ENCODE measurements at places on chromosomes 4 and X.

- DNase-seq = no peak
Measured at GRCh38 chr4:162497564-162498167, 333.9 kb upstream of the FSTL5 start.

DNA sequence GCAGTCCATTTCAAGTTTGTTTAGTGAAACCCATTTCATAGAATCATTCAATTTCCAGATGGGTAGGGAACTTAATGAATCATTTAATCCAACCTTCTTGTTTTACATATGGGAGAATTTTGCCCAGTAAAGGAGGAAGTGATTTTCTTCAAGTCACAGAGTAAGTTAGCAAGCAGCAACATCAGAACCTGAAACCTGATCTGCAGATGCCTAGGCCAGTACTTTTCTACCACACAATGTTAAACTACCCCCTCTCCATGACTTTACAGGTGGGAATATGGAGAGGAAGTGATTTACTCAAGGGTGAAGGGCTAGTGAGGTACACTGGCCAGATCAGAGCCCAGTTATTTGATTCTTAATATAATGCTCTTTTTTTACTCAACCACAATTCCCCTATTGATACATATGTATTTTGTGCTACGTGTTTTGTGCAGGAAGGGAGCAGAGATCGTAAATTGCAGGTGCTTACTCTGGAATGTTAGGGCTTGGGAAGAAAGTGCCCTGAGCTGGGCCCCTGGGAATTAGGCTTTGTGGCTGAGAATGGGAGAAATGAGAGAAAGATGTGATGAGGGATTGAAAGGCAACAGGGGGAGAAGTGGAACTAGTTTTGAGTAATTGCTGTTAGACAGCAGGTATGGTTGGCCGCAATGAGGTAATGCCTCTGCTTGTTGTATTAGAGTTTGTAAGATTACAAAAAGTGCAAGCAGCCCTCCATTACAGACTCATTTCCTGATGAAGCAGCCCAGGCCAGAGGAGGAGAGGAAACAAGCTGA lies 6.8 kb downstream of the LHFPL1 start:
- no peak for DNase-seq

DNA sequence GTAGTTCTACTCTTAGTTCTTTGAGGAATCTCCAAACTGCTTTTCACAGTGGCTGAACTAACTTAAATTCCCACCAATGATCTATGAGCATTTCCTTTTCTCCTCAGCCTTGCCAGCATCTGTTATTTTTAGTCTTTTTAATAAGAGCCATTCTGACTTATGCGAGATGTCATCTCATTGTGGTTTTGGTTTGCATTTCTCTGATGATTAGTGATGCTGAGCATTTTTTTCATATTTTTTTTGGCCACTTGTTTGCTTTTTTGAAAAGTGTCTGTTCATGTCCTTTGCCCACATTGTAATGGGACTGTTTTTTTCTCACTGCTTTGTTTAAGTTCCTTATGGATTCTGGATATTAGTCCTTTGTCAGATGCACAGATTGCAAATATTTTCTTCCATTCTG lies 21.5 kb upstream of the PHKA1 start:
- DNase-seq = no peak

- no peak for DNase-seq
Measured at GRCh38 chr4:170423137-170423536, 333.4 kb upstream of the AADAT start.

DNA sequence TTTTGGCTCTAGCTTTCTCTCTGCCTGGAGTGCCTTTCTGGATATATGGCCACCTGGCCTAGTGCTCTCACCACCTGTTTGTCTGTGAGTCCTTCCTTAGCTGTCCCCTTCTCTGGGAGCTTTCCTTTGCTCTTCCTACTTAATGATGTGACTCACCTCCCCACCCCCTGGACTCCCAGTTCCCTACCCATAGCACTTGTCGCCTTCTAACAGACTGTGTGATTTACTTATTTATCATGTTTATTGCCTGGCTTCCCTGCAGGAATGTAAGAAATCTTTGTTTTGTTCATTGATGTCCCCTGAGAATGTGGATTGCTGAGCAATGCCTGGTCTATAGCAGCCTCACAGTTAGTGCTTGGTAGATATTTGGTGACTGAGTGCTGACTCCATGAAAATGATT lies 18.9 kb downstream of the ADD1 start:
- no peak for DNase-seq

- no peak for DNase-seq
Measured at GRCh38 chrX:18031726-18032375, 170.8 kb upstream of the RAI2 start.

GRCh38 chr4:35511851-35512250 lies 732.5 kb downstream of the ARAP2 start:
- DNase-seq = no peak

DNA sequence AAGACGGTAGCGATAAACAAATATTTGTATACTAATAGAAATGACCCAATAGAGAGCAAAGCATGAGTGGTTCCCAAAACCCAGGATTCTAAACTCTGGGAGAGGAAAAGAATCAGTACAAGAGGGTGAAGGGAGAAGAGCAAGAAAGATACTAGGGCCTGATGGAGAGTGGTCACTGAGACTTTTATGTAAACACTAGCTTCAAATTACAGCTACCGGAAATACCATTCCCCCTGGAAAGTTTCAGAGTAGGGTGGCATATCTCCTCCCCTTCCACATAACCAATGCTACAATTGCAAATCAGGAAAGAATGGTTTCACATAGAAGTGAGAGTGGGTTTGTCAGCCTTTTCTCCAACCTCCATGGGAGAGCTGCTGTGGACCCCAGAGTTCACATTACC lies 77.1 kb downstream of the EIF4E start:
- no peak for DNase-seq
